ENCODE measurements at places on chromosomes 5 and 9. TPM values are rescaled to one million over a fixed set of nuclear protein-coding genes. Genes with fewer than 3 reads are reported as not detected.

Gene RIC1
- 34.4 TPM for total RNA-seq

Gene MYO10
- total RNA-seq = 55.4 TPM

Gene TNC
- total RNA-seq = 64.1 TPM

Gene PCDHA2
- 0.77 TPM for total RNA-seq

Gene SHROOM1
- total RNA-seq = 7.6 TPM

Gene ZDHHC11B
- total RNA-seq = not detected

Gene PCDHGC5
- 1.7 TPM for total RNA-seq

Gene RFESD
- total RNA-seq = 0.97 TPM

Gene NTRK2
- 40.0 TPM for total RNA-seq

Gene PPIC
- 104 TPM for total RNA-seq

Gene ECM2
- 34.2 TPM for total RNA-seq

GRCh38 chr9:35341585-35341984, 148.3 kb upstream of the RUSC2 start:
- no peak for DNase-seq

DNA sequence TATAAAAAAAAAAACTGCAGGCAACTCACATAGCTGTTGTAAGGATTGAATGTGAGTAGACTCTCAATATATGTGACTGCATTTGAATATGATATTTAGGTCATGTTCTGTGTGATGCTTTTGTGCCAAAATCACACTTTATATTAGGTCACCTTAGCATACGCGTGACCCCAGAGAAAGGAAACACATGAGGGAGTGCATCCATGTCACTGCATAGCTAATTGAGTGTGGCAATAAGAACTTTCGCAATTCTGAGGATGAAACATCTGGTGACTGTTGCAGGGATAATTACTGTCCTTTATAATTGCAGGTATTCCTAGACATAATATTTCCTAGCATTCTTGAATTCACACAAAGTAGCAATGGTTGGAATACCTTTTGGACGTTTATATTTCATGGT, 459.5 kb upstream of the KLF4 start:
- no peak for DNase-seq

GRCh38 chr9:135324329-135324728, 155.3 kb upstream of the PPP1R26 start:
- DNase-seq = no peak

GRCh38 chr5:56323505-56323904, 90.4 kb upstream of the ANKRD55 start:
- no peak for DNase-seq

DNA sequence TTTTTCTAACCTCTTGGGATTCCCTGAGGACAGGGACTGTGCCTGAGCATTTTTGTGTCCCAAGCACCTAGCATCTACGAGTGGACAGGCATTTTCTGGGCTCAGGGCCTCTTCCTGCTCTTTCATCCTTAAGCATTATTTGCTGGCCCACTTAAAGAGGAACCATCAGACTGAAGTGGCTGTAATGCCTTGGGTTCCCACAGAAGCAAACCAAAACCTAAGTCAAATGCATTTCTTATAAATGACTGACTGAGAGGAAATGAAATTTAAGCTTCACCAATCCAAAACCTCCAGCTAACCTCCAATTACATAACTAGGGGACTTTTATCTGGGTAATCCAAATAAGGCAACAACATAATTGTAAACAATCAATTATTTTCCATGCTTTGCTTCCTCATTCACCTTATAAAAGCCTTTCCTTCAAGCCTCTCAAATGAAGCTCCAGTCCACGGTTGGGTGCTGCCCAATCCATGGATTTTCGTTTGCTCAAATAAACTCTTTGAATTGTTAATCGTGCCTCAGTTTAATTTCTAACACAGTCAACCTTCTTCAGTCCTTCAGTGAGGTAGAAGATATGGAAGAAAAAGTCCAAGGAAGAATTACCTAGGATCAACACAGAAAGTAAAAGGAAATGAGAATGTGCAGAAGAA, 25.3 kb upstream of the SLC31A2 start:
- DNase-seq = no peak

DNA sequence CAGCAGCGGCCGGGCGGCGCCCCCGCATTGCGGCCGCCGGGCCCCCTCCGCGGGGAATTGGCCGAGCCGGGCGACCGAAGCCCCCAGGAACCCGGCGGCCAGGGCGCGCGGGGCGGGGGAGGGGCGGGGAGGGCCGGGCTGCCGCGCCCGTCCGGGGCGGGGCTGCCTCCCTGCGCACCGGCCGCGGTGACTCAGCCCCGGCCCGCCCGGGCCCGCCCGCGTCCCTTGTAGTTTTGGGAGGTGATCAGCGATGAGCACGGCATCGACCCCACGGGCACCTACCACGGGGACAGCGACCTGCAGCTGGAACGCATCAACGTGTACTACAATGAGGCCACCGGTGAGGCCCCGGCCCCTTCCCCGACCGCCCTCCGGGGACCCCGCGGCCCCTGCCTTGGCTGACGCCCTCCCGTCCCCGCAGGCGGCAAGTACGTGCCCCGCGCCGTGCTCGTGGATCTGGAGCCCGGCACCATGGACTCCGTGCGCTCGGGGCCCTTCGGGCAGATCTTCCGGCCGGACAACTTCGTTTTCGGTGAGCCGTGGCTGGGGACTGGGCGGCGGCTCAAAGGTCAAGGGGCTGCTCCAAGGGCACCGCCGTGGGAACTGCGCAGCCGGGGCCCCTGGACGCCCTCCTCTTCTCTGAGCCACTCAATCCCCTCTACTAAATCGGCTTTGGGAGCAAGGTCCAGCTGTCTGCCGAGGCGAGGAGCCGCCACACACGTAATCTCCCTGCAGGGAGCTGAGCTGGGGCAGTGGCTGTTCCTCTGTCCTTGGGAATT, 592 bp downstream of the TUBB4B start:
- no peak for DNase-seq

DNA sequence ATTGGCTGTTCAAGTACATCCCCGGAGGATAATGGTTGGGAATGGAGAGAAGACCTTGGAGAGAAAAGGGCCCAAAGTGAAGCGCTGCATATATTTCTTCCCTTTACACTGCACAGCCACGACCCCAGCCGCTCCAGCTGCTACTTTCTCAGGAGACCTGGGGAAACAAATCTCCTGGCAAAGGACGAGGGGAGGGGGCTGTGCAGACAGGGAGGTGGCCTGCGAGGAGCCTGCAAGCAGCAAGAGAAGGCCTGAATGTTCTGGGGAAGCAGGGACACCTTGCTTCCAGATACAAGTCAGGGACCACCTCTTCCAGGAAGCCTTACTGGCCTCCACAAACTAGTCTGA, 739 bp upstream of the PDLIM4 start:
- DNase-seq = peak; percentile 61

DNA sequence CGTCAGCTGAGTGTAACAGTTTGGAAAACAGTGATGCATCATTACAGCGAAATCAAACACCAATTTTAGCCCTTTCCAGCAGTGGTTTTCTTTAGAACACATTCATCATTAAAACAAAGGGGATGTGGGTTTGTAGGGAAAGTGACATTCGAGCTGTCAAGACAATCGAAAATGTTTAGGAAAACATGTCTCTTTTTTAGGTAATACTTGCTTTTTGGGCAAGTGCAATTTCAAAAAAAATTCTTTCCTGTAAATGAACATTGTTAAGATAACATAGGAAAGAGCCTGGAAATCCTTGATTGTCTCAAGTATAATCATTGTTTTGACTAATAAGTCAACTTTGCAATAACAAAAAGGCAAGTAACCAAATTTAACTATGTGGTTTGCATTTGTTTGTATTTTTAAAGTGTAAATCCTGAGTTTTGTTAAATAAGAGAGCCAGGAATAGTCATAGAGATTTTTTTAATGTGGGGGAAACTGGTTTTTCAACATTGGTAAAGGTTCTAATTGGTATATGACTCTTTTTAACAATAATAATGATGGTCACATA, 182.5 kb downstream of the TTLL11 start:
- no peak for DNase-seq

- DNase-seq = peak; percentile 79
These were observed 104.3 kb downstream of the PHF2 start for GRCh38 chr9:93680443-93681268.

DNA sequence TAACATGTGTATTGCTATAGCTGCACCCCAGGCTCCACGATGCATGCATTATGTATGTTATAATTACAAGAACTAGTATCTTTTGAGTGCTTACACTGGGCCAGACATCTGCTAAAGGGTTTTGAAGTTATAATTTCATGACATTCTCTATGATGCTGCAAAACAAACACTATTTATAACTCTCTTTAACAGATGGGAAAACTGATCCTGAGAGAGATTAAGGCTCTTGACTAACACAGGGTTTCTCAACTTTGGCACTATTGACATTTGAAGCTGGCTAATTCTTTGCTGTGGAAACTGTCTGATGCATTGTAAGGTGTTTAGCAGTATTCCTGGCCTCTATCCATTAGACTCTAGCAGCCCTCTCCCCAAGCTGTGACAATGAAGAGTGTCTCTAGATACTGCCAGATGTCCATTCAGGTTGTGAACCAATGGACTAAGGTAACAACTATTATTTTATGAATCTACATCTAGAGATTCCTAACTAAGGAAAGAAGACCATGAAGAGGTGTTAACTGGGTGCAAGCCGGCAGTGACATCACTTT, 258.6 kb downstream of the ASTN2 start:
- no peak for DNase-seq

- no peak for DNase-seq
These were observed 139.4 kb downstream of the EFNA5 start for GRCh38 chr5:107531308-107531707.

DNA sequence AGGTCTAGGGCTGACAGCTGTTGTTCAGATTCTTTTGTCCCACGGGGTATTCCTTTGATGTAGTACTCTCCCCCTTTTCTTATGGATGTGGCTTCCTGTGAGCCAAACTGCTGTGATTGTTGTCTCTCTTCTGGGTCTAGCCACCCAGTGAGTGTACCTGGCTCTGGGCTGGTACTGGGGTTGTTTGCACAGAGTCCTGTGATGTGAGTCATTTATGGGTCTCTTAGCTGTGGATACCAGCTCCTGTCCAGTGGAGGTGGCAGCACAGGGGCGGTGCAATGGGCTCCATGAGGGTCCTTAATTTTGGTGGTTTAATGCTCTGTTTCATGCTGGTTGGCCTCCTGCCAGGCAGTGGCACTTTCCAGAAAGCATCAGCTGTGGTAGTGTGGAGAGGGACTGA, 161.3 kb downstream of the CAVIN4 start:
- no peak for DNase-seq

- no peak for DNase-seq
These were observed 409.5 kb upstream of the GRIA1 start for GRCh38 chr5:153080940-153081339.

DNA sequence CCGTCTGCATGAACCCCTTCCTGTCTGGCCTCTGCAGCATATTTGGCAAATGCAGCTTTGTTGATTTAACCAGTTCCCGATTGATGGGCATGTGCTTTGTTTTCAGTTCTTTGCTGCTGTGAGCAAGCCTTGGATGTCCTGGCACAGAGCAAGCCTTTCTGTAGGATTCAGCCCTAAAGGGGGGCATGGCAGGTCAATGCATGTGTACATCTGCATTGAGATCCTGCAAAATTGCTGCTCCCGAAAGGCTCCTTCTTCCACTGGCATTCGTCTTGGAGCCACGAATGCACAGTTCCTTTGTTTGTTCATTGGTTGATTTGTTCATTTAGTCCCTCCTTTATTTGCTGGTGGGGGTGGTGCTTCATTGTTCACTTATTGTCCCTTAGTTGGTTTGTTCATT, 34.8 kb downstream of the COL5A1 start:
- peak; percentile 14 for DNase-seq

GRCh38 chr5:170681013-170681433, 102.5 kb upstream of the GABRP start:
- no peak for DNase-seq

GRCh38 chr5:156675395-156675794, 174.7 kb upstream of the PPP1R2B start:
- no peak for DNase-seq

GRCh38 chr5:173757403-173758209, 130.5 kb upstream of the CPEB4 start:
- no peak for DNase-seq

DNA sequence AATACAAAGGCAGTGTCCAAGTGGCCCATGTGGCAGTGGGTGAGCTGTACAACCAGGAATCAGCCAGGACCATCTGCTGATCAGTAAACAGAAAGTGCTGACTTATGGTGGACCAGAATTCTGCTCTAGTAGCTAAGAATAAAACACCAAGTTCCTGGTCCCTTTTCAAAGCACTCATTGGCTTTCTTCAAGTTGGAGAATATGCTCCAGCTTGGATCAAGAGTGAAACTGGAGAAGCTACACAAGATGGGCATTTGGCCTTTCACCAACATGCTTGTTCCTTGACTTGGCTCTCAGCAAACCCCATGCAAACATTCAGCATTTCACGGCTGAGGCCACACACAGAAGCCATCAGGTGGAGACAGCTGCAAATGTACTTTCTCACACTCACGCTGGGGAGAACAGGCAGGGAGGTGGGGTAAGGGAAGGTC, 32.1 kb downstream of the MARCHF3 start:
- no peak for DNase-seq

- no peak for DNase-seq
These were observed 535 bp downstream of the RFX3 start for GRCh38 chr9:3525096-3525835.

DNA sequence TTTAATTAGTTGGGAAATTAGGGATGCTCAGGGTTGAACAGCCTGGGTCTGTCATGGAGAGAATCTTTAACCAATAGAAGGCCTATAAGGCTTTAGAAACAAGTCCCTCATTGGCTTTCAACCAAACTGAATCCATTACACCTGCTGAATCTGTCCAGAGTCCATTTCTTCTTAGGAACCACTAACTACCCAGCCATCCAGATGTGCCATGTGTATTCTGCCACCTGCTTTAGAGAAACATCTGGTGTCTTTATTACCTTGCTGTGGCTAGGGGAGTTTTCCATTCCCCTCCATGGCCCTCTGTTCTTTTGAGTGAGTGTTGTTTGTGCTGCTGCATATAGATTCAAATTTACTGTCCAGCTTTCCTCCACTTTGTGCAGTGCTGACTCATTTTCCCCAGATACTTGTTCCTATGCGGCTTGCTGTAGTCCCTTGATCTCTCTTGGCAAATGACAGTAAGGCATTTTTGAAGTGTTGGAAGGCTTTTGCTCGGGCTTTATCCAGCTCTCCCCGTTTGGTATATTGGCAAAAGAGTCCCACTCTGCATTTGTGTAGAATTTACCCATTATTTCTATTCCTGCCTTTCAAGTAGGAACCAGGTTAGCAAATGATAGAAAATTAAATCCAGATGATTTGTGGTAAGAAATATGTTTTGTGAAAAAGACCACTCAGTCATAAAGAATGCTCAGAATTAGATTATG, 54.6 kb downstream of the NLN start:
- no peak for DNase-seq

DNA sequence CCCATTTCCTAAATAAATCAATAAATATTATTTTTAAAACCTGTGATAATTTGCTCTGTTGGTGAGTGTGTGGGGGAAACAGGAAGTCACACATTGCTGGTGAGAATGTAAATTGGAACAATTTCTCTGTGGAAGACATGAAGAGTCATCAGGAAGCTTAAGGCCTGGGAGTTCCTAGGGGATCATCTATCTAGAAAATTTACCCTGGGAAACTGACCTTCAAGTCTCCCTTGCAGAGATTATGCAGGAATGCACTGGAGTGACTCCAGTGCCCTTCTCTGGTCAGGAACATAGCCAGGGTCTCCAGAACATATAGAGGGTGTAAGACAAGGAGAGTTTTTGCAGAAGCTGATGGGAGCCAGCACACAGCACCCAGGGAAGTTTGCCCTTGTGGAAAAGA, 13.0 kb upstream of the GCNT1 start:
- DNase-seq = no peak

- DNase-seq = no peak
These were observed 133.0 kb downstream of the C9orf50 start for GRCh38 chr9:129487658-129488483.

- no peak for DNase-seq
These were observed 217.1 kb downstream of the PIK3R1 start for GRCh38 chr5:68432682-68433081.
